GM06990 (cell line): ENCODE measurements at places on chromosomes 5 and 9.

GRCh38 chr5:166505067-166505466 is 1786.4 kb upstream of the WWC1 start:
- no peak for DNase-seq

DNA sequence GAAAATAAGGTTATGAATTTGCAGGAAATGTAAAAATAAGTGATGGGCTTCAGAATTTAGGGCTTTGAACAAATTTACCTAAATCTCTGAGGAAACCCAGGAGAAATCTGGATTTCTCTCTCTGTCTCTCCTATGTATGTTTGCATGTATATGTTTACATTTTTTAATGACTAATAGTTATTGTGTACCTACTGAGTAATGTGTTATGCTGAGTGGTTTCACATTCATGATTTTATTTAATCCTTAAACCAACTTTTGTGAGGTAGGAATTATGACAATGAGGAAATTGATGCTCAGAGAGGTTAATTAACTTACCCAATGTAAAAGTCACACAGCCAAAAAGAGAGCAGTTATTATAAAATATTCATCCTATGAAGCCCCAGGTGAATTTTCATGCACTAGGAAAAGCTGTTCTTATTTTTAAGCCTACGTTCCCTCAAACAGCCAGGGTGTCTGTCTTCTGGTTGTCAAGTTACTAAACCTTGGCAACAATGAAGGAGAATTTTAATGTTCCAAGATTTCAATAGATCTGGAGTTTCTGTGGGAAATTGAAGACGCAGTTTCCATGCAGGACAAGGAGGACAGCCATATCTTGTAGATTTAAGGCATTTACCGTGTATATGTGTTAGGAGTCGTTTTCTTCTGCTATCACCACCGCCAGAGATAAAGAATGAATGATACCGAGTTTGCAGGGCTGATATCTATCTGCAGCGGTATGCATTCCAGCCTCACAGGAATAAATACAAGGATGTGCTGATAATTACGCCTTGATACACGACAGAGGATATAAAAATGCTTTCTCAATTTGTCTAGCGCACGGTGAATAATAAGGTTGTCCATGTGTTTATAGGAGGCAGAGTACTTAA is 484.8 kb downstream of the ZSWIM6 start:
- no peak for DNase-seq

GRCh38 chr5:96747720-96748119 is 60.0 kb downstream of the ERAP1 start:
- no peak for DNase-seq

DNA sequence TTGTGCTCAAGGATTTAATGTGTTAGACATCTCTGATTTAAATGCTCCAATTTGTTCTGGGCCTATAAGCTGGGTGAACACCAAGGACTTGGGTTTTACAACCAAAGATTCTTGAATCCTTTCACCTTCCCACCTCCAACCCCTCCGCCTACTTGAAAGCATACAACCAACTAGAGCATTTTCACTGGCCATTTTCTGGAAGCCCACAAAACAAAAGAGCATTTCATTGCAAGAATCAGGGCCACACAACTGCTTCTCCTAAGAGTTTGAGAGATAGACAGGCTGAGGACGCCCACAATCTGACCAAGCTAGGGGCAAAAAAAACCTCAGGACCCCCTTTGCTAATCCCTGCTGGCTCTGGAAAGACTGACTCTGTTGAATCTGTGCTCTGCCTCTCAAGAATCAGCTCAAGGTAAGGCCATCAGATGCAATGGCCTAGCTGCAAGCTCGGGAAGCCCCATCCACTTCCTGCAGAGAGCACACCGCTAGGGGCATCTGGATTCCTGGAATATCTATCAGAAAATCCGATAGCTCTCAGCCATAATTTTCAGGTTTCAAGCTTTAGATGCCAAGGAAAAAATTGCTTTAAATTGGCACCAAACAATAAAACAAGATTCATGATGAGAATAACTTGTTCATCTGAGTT is 57.7 kb downstream of the RETREG1 start:
- DNase-seq: no peak

DNA sequence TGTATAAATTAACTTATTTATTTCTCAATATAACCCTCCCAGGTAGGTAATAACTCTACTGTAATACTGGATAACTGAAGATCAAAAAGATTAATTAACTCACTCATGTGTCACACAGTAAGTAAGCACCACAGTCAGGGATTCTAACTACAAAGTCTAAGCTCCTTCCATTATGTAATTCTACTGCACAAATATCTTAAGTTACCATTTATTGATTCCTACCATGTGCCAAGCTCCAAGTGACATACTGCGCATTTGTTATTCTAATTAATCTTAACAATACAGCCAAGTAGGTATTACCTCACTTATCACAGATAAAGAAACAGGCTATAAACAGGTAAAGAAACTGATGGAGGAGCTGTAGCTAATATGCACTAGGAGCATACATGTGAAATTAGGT is 58.3 kb downstream of the RANBP6 start:
- no peak for DNase-seq

- DNase-seq: no peak
Measured at GRCh38 chr5:36691696-36692371, 85.4 kb downstream of the SLC1A3 start.

GRCh38 chr5:153655201-153655510 is 164.7 kb downstream of the GRIA1 start:
- DNase-seq: no peak

- DNase-seq: no peak
Measured at GRCh38 chr9:90296539-90296938, 346.1 kb downstream of the DIRAS2 start.

- DNase-seq: no peak
Measured at GRCh38 chr5:139110526-139111168, 87.5 kb downstream of the SIL1 start.

- no peak for DNase-seq
Measured at GRCh38 chr5:118042076-118042475, 946.3 kb downstream of the DTWD2 start.

- DNase-seq: peak; percentile 26
Measured at GRCh38 chr5:138241688-138242571, 28.8 kb upstream of the CDC23 start.

DNA sequence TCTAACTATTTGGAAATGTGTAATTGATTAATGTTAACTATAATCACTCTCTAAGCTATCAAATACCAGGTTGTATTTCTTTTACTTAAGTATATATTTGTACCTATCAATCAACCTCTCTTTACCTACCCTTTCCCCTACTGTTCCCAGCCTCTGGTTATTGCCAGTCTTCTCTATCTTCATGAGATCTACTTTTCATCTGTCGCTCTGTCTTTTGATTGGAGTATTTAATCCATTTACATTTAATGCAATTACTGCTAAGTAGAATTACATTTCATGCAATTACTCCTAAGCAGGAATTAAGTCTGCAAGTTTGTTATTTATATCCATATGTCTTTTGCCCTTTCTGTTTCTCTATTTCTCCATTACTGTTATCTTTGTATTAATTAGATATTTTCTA is 148.1 kb downstream of the MAT2B start:
- no peak for DNase-seq

DNA sequence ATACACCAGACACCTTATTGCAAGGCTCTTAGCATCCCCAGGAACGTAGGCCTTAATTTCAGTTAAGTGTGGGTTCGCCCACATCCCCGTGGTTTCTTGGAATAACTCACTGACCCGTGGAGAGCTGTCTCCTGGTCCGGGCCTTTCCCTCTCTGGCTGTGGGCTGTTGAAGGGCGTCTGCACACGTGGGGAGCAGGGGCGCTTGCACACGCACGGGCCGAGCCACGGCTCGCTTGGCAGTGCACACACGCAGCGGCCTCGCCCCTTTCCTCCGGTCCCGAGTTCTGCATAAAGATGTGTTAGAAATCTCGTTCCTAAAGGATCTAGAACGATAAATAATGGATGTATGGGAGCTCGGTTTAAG is 141.9 kb downstream of the PBX3 start:
- DNase-seq: peak; percentile 18

GRCh38 chr5:138605254-138605972 is 30.2 kb upstream of the HSPA9 start:
- DNase-seq: peak; percentile 24

DNA sequence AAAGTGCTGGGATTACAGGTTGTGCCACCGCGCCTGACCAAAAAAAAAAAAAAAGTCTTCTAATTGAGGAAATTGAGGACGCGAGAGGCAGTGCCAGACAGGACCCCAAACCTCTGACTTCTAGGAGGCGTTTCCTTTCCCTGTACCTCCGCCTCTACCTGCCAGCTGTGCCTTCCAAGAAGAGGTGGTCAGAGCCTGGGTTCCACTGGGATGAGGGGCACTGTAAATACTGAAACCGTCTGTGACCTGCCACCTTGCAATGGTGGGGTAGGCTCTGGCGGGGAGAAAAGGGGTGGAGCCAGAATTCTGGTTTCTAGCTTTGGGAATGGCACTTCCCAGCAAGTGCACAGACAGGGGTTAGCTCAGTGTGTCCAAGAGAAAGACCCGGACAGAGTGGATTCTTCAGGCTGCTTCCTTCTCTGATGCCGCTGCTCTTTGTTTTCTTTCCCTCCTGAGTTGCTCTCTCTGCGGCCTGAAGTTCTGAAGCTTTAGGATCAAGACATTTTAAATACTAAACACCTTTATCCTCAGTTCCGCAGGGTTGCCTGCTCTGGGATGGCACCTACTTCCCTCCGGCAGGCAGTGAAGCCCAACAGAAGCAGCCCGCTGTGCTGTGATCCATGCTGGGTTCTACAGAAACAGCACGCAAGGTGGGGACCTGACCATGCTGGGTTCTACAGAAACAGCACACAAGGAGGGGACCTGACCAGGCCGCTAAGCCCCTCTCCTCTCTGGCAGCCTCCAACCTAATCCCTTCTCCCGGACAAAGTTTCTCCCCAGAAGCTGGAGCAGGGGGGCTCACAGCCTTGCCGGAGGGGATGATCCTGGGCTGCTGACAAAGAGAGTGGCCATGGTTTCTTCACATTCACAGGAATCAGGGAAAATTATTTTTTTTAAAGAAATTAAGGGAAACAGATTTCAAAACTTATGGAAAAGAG is 65.2 kb downstream of the OTULIN start:
- no peak for DNase-seq

GRCh38 chr9:69689991-69690538 is 17.9 kb upstream of the APBA1 start:
- DNase-seq: no peak

- DNase-seq: no peak
Measured at GRCh38 chr9:123266655-123267399, 1.6 kb downstream of the STRBP start.

- no peak for DNase-seq
Measured at GRCh38 chr9:135080286-135081263, 6.9 kb upstream of the OLFM1 start.

DNA sequence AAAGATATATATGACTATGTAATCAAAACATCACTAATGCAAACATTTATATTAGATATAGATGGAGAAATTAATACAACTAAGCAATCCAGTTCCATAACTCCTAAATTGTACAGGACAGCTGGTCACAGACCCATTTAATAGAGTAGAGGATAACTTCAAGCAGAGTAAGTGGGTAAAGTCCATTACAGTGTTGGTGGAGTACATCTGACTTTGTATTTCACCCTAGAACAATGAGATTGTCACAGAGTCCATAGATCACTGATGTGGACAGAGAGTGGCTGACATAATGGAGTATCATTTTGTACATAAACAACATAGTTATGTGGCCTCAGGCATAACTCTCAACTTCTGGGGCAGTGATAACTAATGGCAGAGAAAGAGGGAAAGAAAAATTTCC is 267.8 kb upstream of the KLF9 start:
- no peak for DNase-seq

- no peak for DNase-seq
Measured at GRCh38 chr5:135271533-135272310, 127.3 kb downstream of the MACROH2A1 start.

DNA sequence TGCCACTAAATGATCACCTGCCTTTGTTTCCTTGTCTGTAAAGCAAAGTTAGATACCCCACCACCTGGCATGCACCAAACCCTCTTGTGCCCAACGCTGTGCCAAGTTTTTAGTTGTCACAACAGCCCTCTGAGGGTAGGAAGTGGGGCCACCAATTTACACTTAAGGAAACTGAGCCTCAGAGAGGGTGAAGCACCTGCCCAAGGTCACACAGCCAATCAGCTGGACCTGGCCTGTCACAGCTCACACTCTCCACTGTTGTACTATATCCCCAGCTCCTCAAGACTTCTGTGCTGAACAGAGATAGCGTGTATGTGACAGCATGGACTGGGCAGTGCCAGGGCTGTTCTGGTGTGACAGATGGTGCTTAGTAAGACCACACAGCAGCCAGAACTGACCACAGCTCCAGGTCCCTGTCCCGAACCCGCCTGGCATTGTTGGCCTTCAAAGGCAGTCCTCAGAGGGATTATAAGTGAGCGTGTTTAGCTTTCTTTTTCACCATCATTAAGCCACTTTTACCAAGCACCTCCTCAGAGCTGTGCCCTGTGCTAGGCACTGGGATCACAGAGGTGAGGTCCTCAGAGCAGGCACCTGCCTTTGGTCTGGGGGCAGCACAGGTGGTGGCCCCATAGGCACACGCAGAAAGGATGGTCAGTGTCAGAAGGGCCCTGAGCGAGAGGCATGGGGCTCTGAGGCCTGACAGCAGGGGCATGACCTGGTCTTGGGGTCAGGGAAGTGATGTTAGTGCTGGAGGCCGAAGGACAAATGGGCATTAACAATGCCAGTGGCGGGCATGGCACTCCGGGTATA is 71.1 kb downstream of the COL27A1 start:
- no peak for DNase-seq

- DNase-seq: no peak
Measured at GRCh38 chr5:136425921-136426320, 60.6 kb upstream of the TRPC7 start.

DNA sequence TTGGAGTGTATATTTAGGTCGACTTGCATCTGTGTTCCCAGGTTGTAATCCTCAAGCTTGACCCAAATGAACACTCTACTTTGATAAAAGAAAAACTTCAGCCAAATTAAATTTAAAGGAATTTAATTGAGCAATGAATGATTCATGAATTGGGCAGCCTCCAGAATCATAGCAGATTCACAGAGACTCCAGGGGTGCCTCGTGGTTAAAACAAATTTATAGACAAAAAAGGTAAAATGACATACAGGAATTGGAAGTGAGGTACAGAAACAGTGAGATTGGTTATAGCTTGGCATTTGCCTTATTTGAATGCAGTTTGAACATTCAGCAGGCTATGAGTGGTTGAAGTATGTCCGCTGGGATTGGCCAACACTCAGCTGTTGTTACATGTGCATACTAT is 21.6 kb upstream of the SPATA31D4 start:
- no peak for DNase-seq

GRCh38 chr9:129328355-129329042 is 150.4 kb upstream of the IER5L start:
- no peak for DNase-seq
